NCI-H345 (cell line): ENCODE measurements at places on chromosomes 3 and 15.

DNA sequence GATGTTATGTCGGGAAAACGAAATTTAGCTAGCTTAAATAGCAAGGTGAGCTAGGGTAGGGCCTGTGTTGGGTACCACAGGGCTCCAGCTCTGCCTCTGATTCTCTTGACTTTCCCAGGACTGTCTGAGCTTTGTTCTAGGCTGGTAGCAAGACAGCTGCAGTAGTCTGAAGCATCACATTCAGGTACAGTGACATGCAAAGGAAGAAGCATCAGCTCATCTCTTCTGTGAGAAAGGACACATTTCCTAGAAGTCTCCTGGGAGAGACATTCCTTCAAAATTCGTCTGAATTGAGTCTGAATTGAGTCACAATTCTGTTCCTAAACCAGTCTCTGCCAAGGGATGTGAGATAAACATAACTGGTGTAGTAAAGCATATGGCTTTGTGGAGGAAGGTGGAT is 8.5 kb upstream of the UBXN7 start:
- DNase-seq = no peak

DNA sequence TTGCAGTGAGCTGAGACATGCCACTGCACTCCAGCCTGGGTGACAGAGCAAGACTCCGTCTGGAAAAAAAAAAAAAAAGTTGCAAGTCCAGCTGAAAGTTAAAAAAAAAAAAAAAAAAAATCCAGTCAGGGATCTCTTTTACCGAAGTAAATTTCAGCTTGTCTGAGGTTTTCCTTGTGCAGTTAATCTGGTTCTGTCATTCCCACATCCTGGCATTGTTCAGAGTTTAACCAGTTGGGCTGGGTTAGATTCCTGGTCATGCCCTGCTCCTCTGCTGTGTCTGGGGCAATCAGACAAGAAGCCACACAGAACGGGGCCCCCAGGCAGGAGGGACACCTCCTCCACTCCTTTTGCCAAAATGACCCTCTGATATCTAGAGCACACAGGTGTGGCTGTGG is 84.1 kb upstream of the KLHL25 start:
- no peak for DNase-seq

DNA sequence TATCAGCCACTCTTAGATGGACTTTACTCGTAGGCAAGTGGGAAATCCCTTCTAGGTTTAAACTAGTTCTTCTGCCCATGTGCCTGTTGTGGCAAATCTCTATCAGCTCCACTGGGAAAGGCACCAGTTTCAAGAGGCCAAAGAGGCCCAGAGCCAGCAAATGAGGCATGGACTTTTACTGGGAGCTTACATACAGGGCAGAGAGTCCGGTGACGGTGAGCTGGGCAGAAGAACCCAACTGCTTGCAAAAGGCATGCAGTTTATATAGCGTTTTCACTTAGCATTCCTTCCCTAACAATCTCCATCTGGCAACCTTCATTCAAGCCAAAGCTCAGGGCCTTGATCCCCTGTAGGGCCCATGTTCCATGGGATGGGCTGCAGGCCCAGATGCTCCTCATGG is 93.0 kb upstream of the C3orf80 start:
- no peak for DNase-seq

DNA sequence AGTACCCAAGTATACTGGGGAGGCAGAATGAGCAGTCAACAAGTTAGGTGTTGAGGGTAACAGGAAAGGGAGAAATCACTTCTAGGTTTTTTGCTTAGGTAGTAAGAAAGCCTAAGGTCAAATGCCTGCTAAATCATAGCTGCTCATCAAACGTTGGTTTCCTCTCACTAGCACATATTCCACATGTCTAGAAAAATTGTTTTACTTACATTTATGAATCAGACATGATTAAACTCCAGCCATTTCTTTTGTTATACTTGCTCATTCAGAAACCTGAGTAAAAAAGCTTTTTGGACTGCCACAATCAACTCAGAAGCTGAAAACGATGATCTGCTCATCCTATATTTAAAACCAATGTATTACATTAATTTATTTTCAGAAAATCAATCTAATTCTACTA is 40.2 kb downstream of the SLC9A9 start:
- no peak for DNase-seq

GRCh38 chr3:141816958-141817357 is 53.8 kb downstream of the GRK7 start:
- DNase-seq = no peak

DNA sequence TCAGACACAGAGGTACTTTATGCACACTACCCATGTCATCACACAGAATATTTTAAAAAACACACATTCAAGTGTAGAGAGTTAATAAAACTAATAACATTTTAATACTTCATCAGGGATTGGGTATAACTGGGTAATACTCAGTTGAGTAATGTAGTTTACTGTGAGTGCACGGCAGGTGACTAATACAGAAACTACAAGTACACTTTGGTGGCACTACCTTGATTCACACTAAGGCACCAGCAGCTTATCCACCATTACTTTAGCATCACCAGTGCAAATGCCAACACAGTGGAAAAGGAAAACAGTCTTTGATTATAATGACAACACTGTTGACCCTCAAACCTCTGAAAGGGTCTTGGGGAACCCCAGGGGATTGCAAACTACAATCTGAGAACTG is 33.6 kb downstream of the ZNF280D start:
- no peak for DNase-seq

DNA sequence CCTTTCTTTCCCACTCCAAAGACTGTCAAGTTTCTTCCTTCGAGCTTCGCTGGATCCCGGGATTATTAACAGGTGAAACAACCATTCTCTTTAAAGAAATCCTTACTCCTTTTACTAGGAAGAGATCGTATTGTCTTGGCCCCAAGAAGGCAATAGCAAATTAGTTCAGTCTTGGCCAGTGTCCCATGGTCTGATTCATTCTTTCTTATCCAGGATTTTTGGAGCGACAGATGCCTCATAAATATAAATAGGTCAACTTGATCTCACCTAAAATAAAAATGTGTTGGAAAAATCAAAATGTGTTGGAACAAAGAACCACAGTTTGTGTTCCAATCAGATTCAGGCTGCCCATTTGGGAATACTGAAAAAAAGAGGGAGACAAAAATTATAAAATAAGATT is 140.1 kb upstream of the TMEM108 start:
- DNase-seq = no peak

DNA sequence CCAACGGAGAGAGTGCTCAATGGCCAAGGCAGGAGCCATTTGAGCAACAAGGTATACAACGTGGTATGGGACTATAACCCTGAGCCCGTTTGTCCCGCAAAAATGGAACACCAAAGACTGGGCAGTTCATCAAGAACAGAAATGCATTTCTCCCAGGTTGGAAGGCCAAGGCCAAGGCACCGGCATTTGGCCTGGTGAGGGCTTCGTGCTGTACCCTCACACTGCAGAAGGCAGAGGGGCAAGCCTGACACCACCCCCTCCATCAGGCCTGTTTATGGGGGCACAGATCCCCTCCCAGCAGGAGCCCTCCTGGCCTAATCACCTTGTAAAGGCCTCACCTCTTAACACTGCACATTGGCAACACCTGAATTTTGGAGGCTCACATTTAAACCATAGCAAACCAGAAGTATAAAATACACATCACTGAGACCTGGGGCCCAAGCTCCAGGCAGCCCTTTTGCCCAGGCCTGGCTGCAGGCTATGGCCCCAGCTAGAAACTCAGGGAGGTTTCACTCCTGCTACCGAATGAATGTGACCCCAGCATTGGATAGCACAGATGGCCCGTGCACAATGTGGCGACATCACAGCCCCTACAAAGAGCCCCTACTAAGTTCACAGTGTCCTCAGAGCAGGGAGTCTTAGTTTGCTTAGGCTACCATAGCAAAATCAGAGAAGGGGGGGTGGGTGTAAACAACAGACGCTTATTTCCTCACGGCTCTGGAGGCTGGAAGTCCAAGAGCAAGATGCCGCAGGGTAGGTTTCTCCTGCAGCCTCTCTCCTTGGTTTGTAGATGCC is 47.1 kb downstream of the KLF15 start:
- DNase-seq = no peak

GRCh38 chr3:195129644-195130492 is 141.1 kb downstream of the XXYLT1 start:
- DNase-seq = no peak

DNA sequence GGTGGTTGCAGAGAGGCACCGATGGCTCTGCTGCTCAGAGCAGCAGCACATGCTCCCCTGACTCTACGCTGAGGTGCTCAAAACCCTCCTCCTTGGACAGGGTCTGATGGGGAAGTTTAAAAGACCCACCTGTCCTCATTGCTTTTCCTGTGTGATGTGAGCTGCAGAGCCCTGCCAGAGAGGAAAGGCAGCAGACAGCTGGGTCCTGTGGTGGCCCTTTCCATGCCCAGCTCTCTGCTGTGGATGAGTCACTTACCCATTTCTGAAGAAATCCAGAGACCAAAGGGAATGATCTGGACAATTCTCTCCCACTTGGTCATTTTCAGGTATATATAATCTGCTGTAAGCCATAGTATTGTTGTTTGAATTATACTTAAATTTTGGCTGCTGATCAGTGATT is 121.7 kb downstream of the CHDH start:
- DNase-seq = no peak

DNA sequence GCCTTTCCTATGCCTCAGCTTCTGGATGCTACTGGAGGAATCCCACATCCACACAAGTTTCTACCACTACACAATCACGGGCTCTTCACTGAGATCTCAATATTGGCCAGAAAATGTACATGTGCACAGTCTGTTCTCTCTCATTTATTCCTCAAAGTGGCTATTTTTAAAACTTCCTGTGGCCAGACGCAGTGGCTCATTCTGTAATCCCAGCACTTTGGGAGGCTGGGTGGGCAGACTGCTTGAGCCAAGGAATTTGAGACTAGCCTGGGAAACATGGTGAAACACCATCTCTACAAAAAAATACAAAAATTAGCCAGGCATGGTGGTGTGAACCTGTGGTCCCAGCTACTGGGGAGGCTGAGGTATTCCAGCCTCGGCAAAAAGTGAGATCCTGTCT is 91.4 kb upstream of the PRTG start:
- no peak for DNase-seq

- peak; percentile 76 for DNase-seq
These were observed 15.7 kb downstream of the LYZL4 start for GRCh38 chr3:42394579-42395288.

DNA sequence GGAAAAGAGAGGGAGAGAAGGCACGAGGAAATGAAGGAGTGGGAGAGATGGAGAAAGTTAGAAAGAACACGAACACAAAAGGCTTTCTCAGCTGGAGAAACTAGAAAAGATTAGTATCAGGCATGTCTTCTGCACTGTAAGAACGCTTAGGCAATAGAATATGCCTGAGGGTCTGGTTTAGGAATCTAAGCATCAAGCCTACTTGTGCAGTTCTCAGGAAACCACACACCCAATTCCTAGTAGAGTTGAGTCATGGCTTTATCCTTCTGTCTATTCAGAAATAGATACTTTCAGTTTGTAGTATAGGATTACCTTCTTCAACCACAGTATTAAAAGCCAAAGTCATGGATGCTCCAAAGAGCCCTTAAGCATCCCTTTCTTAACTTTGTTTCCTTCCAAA is 969.4 kb downstream of the NTRK3 start:
- DNase-seq = no peak

- no peak for DNase-seq
These were observed 14.9 kb upstream of the RPN1 start for GRCh38 chr3:128665362-128666021.

- no peak for DNase-seq
These were observed 33.5 kb downstream of the ZBTB38 start for GRCh38 chr3:141401573-141402475.

GRCh38 chr15:26051761-26052675 is 188.9 kb upstream of the ATP10A start:
- DNase-seq = no peak

DNA sequence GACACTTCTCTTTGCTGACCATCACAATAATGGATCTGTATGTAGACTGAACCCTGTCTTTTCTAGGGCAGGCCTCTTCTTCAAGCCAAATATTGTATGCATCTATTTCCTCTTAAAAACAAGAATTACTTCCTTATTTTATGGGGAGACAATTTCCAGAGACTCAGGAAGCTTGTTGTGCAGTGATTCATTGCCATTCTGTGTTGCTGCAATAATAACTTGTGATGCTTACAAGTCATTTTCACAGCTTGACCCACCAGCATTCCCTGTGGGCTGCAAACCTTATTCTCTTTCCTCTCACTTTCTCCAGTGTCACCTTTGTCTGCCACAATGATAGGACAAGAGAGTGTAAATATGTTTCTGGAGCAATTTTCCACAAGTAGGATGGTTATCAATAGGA is 276.7 kb upstream of the SGO1 start:
- DNase-seq = no peak

GRCh38 chr3:81485444-81485865 is 276.0 kb downstream of the GBE1 start:
- DNase-seq = no peak

GRCh38 chr3:17028363-17028762 is 143.6 kb downstream of the PLCL2 start:
- no peak for DNase-seq

DNA sequence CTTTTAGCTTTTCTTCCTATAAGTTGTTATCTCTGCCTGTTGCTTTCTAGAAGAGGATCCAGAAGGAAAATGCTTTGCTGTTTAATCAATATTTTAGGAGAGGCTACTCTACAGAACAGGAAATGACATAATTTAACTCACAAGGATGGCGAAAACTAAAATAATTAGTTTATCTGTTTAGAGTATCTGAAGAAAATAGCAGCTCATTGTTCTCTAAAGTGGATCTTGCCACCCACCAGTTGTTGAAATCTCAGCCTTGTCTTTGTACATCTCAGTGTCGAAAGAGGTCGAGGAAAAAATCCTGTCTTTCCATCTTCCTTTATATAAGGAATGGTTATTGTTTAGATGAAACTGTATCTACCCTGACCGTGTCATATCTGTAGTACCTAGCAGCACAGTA is 126.6 kb downstream of the ZNF609 start:
- DNase-seq = no peak

DNA sequence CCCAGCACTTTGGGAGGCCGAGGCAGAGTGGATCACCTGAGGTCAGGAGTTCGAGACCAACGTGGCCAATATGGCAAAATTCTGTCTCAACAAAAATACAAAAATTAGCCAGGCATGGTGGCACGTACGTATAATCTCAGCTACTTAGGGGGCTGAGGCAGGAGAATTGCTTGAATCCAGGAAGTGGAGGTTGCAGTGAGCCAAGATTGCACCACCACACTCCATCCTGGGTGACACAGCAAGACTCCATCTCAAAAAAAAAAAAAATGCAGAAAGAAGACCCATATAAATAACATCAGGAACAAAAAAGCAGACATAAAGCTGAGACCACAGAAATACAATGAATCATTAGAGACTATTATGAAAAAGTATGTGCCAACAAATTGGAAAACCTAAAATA is 235.2 kb upstream of the VEPH1 start:
- no peak for DNase-seq
